ENCODE measurements at places on chromosomes 1 and 21.
A peak's percentile ranks its signal among the peaks of the same experiment; 100 is the strongest.

DNA sequence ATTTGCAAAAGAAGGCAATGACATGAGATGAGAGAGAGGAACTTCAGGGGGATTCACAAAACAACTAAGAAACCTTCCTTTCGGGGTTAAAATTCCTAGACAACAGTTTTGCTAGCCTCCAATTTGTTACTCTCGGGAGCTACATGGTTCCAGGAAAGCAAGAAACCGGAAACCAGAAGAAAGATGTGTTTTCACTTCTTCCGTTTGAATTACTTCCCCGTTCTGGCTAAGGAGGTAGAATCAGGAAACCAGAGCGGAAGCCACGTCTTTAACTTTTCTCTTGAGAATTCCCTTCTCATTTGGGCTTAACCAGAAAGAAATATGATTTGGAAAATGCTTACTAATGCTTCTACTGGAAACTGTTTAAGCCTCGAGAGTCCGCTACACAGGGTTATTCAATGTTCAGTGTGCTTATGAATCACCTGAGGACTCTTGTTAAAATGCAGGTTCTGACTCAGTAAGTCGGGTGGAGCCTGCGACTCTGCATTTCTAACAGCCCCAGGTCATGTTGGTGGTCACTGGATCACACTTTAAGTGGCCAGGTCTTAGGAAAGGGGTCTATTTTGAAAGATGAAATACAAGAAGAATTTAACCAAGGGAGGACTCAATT lies 43.5 kb upstream of the MCOLN3 start:
- DNase-seq, result no peak

GRCh38 chr1:149845416-149845815 lies 54.0 kb upstream of the BOLA1 start:
- no peak for DNase-seq

DNA sequence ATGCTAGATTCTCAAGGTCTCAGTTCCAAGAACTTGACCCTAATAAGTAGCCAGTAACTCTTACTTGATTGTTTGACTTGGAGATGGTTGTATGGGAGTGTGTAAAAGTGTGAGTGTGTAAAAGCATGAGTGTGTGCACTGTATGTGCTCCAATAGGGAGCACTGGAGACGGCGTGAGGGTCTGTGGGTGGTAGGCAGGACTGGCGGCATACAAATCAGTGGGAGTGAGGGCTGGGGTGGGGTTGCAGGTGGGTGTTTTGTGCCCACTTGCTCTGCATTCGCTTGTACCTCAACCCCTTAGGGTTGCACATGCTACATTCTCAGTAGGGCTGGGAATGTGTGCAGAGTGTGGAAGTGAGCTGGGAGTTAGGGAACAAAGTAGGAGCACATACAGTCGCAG lies 79.5 kb upstream of the CD34 start:
- no peak for DNase-seq

- peak; percentile 84 for DNase-seq
These were observed 34.9 kb upstream of the RUNX3 start for GRCh38 chr1:24964811-24965570.

DNA sequence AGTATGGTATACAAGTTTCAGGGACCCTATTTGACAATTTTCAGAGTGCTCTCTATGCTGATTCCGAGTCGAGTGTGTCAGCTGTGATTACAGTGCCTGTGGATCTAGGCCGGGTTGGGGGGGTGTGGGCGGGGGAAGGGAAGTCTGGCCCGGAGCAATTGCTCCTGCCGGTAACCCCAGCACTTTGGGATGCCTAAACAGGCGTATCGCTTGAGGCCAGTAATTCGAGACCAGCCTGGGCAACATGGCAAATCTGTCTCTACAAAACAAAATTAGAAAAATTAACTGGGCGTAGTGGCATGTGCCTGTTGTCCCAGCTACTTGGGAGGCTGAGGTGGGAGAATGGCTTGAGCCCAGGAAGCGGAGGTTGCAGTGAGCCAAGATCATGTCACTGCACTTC lies 1.6 kb upstream of the IL10RB start:
- no peak for DNase-seq

- DNase-seq, result no peak
These were observed 49.1 kb downstream of the ATP2B4 start for GRCh38 chr1:203675596-203676347.

DNA sequence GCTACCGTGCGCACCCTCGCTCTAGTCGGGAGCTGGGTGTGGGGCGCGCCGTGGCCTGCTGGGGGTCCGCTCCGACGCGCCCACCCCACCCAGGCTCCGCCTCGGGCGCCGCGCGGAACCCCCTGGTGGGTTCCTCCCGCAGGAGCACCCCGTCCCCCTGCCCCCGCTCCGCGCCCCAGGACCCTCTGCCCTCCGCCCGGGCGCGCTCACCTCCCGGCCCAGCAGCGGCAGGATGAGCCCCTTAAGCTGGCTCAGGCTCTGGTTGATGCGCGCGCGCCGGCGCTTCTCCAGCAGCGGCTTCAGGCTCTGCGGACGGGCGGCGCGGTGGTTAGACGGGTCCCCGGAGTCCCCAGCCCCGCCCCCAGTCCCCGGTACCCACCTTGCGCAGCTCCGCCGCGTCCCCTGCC lies 319 bp downstream of the HES2 start:
- DNase-seq, result no peak

GRCh38 chr21:44880405-44881197 lies 7.1 kb upstream of the PTTG1IP start:
- DNase-seq, result no peak

DNA sequence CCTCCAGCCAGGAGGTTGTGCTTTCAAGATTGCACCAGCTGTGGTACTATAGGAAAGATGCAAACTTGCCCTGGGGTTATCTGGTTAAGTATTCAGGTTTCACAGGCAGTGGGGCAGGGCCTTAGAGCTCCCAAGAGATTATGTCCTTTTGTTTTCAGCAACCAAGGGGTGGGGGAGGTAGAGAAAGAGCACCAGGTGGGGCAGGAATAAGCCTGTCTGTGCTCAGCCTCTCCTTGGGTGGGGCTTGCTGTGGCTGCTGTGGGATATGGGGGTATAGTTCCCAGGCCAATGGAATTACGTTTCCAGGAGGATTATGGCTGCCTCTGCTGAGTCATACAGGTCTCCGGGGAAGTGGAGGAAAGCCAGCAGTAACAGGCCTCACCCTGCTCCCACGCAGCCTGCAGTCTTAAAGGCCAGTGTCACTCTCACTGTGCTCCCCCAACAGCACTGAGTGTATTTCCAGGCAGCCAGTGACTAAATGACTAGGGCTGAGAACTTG lies 508.6 kb downstream of the RWDD3 start:
- no peak for DNase-seq

DNA sequence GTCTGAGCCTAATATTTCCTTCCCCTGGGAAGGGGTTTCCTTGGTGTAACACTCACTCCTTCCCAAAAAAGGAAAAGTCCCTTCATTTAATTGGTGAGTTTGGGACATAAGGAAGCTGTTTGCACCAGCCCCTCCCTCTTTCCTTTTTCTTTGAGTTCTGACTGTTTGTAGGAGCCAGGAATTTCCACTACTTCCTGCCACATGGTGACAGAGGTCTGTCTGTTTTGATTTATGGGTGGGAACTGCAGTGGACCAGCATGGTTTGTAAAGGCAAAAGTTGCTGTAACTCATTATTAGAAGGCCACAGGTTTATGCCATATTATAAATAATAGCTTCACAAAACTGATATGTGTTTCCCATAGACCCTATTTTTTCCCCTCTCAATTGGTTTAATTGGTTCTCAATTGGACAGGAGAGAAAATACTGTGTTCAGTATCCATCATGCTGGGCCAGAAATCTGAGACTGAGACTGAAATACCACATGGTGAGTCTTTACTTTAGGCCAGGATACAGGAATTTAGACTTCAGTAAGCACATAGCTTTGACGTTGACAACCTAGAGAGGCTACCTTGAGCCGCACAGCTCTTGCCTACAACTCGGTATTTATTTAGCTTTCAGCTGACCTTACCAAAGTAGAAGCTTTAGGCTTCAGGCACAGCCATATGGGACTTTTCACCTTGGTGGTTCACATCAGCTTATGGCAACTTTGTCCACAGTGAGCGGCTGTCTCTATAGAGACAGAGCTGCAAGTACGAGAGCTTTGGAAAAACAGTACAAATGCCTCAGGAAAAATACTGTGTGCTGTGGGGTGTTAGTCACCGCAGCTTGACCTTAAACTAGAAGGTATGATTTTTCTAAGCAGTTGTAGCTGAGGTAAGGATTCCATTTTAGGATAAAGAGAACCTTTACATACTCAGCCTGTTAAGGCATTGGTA lies 40.0 kb upstream of the RGS7 start:
- no peak for DNase-seq

- DNase-seq, result no peak
These were observed 10.1 kb upstream of the CLIC4 start for GRCh38 chr1:24735156-24735508.

DNA sequence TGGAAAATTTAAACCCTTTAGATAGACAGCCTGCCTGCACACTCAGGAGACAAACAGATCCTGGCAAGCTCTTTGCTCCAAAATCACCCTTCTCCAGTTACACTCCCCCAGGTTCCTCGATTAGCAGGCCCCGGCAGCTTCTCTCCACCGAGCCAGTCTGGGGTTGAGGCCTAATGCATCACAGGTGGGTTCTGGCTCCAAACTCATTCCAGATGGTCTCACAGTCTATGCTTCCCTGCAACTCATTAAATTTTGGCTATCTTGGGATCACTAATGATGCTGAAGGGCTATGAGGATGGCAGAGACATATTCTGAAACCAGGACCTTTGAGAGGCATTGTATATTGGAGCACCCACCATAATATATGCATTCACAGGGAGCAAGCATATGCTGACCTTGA lies 559.8 kb upstream of the USP24 start:
- no peak for DNase-seq

GRCh38 chr1:232728507-232729263 lies 76.5 kb upstream of the MAP10 start:
- no peak for DNase-seq

DNA sequence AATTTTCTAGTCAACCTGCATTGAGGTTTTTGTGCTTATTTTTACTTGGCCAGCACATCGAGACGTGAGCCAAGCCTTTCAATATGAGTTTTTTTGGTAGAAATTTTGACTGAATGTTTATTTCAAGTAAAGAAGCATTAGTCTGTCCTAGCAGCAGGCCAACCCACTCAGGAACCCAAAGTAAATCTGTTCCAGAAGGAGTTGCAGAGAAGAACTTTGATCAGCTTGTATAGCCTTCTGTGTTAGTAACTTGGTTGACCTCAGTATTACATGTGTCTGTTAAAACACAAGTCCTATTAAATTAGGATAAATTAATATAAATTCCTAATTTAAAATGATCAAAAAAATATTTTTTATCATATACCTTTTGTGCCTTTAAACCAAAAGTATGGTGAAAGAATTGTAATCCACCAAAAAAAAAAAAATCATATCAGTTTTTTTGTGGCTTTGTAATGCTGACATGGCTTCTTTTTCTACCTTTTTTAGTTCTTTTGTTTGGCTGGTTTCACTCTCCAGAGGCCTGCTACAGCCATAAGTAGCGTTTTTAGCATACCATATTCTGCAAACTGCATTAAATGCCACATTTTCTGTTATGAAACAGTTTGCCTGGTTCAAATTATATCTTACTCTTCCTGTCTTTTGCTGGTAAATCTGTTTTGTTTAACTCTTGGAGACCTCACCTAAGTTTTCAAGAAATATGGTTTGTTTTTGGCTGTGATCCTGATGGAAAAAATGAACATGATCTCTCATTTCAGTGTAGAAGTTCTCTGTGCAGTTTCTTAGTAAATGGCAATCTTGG lies 39.5 kb downstream of the ATF6 start:
- DNase-seq, result no peak

DNA sequence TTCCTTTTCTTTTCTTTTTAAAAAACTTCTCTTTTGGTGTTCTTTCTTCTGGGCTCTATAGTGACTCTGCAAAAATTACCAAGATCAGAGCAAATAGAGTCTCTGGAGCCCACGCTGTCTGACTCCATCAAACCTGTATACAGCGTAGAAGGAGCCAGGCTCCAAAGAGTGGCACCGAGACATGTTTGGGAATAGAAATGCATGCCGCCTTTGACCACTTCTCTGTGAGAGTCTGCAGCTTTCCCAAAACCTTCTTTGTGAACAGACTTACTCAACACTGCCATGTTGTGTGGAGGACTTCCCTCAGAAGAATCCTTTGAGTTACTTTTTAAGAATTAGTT lies 55.3 kb downstream of the GORAB start:
- no peak for DNase-seq

GRCh38 chr1:20255666-20256065 lies 35.0 kb upstream of the VWA5B1 start:
- DNase-seq, result no peak

GRCh38 chr1:248733566-248733965 lies 22.0 kb downstream of the LYPD8 start:
- no peak for DNase-seq

- no peak for DNase-seq
These were observed 82.1 kb upstream of the ZBTB40 start for GRCh38 chr1:22369294-22370189.

- no peak for DNase-seq
These were observed 494.0 kb upstream of the B3GALT2 start for GRCh38 chr1:193680247-193680923.

GRCh38 chr1:192604979-192605620 lies 29.5 kb downstream of the RGS1 start:
- no peak for DNase-seq

GRCh38 chr1:25700144-25700523 lies 83.5 kb downstream of the MAN1C1 start:
- no peak for DNase-seq

DNA sequence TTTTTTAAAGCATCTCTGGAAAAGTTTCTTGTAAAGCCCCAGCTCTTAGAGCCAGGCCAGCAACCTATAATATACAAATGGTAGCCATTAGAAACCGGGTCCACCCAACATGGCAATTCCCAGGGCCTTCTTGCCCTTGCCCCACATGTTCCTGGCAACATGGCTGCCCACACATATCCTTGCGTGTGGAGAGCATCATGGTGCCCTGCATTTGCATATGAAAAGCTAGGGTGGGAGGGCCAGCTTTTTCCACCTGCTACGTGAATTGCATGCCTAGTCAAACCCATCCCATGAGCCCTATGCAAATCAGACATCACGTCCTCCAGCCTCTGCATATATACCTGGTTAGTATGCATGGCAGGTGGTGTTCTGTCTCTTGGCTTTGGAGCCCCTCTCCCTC lies 88.2 kb downstream of the RABGAP1L start:
- DNase-seq, result no peak

GRCh38 chr1:43708002-43708410 lies 670 bp downstream of the ST3GAL3 start:
- no peak for DNase-seq

DNA sequence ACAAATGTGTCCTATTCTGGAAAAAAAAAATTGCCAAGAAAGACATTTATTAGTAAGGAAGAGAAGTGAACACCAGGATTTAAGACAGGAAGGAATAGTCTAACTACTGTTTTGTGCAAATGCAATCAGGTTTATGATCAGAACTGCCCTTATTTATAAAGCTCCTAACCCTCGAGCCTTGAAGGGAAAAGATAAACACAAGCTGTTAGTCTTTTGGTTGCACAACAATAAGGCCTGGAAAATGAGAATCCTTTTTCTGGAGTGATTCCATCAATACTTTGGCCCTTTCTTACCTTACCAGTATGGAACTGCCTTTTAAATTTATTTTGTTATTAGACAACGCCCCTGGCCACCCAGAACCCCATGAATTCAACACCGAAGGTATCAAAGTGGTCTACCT lies 52.9 kb downstream of the SNRPE start:
- no peak for DNase-seq

- no peak for DNase-seq
These were observed 139.3 kb downstream of the NFIA start for GRCh38 chr1:61221642-61222041.

Data from GM12892 (cell line).